Left hindlimb (tissue), 1 donor: ENCODE measurements at places on chromosomes 1 and 21.

GRCh38 chr21:42571391-42572150 lies 57.9 kb downstream of the SLC37A1 start:
- DNase-seq: peak; percentile 11

GRCh38 chr1:160768295-160768657 lies 27.7 kb upstream of the LY9 start:
- DNase-seq: no peak

DNA sequence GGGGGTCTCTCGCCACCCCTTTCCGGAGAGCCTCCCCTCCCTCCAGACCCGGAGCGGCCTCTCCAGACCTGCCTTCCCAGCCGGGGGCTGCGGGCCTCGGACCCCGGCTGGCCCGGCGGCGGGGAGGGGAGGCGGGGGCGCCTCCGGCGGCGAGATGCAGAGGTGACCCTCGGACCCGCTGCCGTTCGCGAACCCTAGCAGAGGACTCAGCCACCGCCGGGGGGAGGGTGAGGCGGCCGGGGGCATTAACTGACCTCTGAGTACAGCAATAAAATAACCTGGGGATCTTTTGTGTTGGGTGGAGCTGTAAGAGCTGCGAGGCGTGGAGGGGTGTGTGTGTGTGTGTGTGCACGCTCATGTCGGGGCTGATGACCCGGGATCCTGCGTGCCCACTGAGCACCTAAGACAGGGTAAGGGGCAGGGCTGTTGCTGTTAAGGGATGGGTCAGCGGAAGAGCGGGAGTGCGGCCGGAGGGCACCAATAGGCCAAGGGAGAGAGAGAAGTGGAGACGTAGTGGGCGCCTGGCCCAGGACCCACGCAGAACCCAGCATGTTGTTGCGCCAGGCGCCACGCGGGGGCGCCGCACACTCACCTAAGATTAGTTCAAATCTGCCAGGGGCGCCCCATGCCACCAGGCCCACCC lies 6.3 kb downstream of the HAPLN2 start:
- DNase-seq: no peak

GRCh38 chr1:2128189-2128901 lies 66.2 kb downstream of the FAAP20 start:
- DNase-seq: peak; percentile 40

- no peak for DNase-seq
Measured at GRCh38 chr1:18710002-18710401, 79.4 kb downstream of the PAX7 start.

DNA sequence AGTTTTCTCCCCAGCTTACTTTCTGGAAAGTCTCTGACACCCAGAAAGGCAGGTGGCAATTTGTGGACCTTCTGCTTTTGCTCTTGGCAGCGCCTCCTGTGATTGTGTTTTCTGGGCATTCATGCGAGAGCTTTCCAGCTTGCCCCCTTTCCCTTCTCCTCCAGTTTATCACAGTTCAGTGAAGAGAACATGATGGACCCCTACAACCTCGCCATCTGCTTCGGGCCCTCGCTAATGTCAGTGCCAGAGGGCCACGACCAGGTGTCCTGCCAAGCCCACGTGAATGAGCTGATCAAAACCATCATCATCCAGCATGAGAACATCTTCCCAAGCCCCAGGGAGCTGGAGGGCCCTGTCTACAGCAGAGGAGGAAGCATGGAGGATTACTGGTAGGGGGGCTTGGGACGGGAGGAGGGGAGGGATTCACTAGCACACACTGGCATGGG lies 24.3 kb upstream of the IKBKE start:
- DNase-seq: no peak

DNA sequence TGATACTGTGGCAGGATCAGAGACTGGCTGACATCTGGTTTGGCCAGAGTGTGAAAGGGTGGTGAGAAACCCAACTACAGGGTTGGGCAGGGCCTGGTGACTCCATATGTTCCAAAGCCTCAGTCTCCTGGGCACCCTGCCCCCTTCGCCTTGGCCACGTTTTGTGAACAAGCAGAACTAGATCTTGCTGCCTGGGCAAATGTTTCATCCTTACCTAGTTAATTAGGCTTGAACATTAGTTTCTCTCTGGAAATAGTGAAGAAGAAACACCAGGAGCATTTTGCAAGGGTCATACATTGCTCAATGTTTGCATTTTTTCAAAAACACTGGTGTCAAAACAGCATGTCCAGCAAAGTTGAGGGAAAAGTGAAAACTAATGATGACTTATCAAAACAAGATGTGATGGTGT lies 60.5 kb downstream of the MAP3K7CL start:
- DNase-seq: no peak

DNA sequence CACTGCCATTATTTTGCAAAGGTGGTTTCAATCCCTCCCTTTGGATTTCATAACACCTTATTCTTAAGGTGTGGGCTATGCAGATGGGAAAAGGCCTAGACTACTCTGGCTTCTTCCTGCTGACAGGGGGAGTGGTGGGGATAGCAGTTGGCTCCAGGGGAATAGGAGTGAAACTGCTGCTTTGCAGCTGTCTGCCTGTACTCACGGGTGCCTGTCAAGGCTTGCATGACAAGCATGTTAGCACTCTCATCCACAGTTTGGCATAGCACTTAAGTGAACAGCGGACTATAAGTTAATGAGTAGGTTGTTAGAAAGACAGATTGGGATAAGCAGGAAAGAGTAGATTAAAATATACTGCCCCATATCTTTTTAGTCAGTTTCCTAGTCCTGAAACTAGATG lies 287.5 kb upstream of the DAB1 start:
- no peak for DNase-seq

- no peak for DNase-seq
Measured at GRCh38 chr1:155960081-155960745, 18.1 kb downstream of the ARHGEF2 start.

- DNase-seq: no peak
Measured at GRCh38 chr1:52367272-52367671, 1.3 kb upstream of the CC2D1B start.

GRCh38 chr1:43854473-43854872 lies 79.1 kb upstream of the ARTN start:
- DNase-seq: no peak

GRCh38 chr1:86769065-86769464 lies 64.7 kb downstream of the SH3GLB1 start:
- DNase-seq: no peak

- peak; percentile 41 for DNase-seq
Measured at GRCh38 chr1:170214117-170215032, 68.6 kb downstream of the NTMT2 start.

DNA sequence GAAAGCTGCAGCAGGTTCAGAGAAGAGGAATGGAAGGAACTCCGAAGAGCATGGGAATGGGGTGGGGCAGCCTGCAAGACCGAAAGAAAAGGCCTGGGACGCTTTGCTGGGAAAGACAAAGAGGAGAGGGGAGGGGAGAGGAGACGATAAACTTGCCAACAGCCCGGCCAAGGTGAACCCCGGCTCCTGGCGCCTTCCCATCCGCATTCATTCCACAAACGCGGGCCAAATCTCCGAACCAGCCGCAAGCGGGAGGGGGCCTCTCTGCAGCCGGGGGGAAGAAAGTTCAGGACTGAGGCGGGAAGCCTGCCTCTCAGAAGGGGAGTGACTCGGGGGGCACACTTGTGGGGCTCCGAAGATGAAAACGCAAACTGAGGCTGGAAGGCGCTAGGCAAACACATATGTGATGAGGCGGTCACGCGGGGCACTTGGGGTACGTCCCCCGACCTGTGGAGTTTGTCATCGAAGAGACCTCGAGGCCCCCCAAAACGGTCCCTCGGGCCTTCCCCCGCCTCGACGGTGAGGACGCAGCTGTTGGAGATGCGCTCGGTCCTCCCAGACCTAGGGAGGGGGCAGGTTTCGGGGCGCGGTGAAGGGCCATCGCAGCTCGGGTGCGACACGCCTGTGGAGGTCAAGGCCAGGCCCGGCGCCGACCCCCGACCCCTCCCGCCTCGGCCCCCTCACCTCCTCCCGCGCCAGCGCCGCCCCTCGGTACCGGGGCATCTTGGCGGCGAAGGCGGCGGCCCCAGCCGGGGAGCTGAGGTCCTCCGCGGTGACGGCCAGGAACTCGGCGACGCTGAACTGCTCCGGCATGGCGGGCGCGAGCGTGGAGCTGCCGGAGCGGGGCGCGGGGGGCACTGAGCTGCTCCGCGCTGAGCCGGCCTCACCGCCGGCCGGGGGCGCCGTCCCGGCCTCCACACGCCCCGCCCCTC lies at the start of gene ASAP3:
Gene ASAP3, minus strand, starts transcription at position 859 of the 932 bp plus-strand sequence. Its CDS starts 46 bp downstream, at position 813.
- peak; percentile 85 for DNase-seq
